ENCODE measurements at places on chromosomes 6 and 20.
A peak's percentile ranks its signal among the peaks of the same experiment; 100 is the strongest.

GRCh38 chr20:50838707-50839385 is 44.0 kb downstream of the BCAS4 start:
- DNase-seq, result peak; percentile 61

DNA sequence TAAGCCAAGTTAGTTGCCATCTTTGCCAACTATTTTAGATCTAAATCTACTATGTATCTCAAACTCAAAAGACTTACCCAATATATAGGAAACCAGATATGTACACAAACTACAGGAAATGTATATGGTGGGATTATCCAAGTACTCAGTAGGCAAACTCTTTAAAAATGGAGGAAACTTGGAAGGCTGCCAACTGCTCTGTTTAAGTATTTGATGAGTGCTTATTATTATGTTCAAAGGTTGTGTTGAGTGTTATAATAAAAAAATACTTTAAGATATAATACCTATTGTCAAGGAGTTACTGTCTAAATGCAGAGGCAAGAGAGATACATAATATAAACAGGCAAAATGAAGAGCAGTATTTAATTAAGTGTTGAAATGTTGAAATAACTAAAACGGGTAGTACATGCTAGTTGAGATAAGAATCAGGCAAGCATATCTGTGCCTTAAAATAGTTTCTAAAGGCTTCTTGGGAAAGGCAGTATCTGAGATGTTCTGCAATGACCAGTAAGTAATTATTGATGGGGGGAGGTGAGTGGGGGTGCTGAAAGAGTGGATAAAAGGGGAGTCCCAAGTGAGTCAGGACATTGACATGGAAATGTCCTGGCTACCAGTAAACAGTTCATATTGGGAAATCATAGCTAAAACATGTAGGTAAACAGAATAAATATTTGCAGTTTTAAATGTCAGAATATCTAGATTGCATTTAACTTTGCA is 6.5 kb upstream of the DST start:
- no peak for DNase-seq

DNA sequence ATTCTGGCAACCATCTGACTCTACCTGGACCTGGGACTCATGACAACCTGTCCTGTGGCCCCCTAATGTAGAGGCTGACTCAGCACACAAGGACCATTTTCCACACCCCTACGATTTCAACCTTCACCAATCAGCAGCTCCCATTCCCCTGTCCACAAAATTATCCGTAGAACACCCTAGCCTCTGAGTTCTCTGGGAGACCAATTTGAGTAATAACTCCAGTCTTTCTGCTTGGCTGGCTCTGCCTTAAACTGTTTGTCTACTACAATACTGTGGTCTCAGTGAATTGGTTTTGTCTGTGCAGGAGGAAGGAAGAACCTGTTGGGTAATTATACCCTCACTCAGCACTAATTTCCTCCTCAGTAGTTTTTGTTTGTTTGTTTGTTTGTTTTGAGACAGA is 99.3 kb upstream of the MRPS10 start:
- no peak for DNase-seq

GRCh38 chr6:41200296-41200900 is 551 bp downstream of the TREML2 start:
- DNase-seq, result no peak

DNA sequence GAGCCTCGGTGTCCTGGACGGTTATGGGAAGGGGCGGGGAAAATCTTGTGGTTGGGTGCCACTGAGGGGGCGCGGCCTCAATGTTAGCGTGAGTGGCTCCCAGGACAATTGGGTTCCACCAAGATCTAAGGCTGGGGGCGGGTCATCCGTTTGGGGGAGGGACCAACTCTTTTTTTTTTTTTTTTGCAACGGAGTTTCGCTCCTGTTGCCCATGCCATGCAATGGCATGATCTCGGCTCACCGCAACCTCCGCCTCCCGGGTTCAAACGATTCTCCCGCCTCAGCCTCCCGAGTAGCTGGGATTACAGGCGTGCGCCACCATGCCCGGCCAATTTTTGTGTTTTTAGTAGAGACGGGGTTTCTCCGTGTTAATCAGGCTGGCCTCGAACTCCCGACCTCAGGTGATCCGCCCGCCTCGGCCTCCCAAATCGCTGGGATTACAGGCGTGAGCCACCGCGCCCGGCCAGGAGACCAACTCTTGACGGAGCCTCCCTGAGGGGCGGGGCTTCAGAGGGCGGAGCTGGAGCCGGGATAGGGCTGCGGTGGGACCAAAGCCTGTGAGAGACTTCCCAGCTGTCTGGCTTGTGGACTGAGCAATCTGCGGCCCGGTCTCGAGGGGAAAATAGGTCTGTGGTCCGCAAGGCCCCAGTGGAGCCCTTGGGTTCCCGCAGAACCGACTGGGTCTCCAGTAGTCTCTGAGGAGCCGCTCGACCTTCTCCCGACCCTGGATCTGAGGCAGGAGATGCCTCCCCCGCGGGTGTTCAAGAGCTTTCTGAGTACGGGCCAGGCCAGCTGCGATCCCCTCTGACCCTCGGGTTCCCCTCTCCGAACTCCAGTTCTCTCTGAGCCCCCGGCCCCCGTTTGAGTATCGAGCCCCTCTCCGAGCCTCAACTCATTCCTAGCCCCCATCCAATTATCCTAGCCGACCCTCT is 1.1 kb downstream of the SPAG4 start:
- peak; percentile 95 for DNase-seq

- no peak for DNase-seq
Measured at GRCh38 chr6:3643921-3644738, 107.4 kb downstream of the PXDC1 start.

DNA sequence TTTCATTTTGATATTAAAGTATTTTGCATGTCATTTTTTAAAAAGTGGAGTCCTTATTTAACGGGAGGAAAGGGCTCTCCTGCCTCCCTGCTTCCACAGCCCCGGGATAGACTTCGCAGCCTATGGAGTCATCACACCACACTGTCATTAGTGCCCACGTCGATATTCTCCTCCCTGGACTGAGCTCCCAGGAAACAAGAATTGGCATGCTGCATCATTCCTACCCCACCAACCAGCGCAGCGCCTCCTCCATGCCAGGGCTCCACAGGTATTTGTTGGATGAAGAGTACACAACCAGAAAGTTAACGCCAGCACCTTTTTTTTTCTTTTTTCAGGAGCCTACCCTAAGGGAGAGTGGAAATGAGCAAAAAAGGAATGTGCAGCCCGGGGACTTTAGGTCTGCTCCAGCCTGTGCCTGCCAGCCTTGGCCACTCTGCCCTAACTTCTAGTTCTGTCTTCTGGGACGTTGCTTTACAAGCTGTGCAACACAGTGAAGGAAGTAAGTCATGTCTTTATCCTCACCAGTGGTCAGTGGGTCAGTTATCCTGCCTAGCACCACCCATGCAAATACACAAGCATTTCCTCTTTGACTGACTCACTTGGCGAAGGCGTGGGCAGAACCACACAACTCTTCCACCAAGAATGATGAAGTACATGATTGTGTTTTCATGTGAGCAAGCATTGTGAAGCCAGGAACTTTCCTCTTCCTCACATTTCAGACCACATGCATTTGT is 180.7 kb upstream of the UST start:
- no peak for DNase-seq

GRCh38 chr6:28941684-28942448 is 18.1 kb upstream of the TRIM27 start:
- DNase-seq, result no peak

GRCh38 chr6:159728531-159728964 is 1.2 kb downstream of the WTAP start:
- no peak for DNase-seq

DNA sequence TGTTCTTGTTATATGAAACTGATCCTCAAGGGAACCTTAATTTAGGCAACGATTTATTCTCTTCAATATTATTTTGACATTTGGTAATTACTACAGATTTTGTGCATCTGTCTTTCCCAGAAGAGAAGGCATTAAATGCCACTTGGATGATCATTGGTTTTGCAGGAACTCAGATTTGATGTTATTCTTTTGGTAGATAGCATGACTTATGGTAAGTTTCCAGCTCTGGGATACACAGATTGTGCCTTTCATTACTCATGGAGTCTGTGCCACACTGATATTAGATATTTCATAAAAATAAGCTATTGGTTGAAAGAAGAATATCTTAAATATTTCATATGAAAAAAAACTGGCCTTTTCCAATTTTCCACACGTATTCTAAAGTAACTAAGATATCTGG is 120.1 kb downstream of the AIG1 start:
- no peak for DNase-seq

- DNase-seq, result no peak
Measured at GRCh38 chr6:44073612-44074438, 53.4 kb downstream of the MRPL14 start.

DNA sequence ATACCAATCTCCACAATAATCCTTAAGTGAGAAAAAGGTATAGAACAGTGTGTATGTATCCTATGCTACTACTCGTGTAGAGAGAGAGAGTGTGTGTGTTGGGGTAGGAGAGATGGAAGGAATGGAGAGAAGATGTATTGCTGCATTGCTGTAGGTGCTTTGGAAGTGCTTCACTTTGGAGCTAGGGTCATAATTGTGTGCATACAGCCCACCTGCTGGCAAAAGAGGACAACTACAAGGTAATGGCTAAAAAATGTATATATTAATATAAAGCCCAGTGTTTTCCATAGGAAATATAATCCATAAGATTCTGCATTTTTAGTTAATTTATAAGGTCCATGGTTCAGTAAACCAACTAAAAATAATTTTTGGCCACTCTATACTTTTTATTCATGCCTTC is 36.1 kb downstream of the SERAC1 start:
- no peak for DNase-seq

DNA sequence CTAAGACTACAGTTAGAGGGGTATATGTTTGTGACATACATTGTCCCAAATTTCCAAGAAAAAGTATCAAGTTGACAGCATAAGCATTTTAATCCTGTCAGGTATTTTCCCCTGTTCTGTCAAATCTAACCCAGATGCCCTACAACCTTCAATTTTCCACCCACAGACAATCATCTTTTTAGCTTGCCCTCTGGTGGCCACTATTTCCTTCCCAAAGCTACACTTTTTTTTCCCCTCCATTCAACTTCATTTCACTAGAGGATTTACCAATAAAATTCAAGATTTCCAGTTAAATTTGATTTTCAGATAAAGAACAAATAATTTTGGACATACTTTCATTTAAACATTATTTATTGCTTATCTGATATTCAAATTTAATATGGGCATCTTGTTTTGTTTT is 286.6 kb downstream of the TENT5A start:
- DNase-seq, result no peak

Data from RWPE2 (cell line).